ENCODE measurements at places on chromosomes 4 and X.

DNA sequence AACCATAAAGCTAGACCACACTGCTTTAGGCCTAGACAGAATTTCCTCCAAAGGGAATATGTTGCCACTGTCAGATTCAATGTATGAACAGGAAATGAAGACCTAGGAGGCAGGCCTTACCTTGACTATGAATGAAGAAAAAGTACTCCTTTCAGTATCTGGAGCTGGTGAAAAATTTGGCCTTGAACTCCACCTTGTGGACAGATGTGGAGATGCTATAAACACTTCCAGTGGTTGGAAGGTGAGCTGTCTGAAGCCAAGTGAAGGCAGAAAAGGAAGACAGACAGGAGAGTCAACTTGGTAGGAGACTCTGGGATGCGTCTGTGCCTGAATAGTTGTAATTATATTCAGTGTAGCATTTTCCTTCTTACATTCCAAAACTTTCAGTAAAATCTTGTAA lies 17.2 kb downstream of the SPIN3 start:
- DNase-seq = no peak

DNA sequence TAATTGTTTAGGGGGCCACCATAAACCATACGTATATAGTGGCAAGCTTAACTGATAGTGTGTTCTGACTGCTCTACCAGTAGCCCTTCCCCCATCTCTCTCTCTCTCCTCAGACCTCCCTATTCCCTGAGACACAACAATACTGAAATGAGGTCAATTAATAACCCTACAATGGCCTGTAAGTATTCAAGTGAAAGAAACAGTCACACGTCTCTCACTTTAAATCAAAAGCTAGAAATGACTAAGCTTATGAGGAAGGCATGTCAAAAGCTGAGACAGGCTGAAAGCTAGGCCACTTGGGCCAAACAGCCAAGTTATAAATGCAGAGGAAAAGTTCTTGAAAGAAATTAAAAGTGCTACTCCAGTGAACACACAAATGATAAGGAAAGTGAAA lies 78.0 kb downstream of the PRDM5 start:
- no peak for DNase-seq

GRCh38 chr4:47334652-47335051 lies 128.8 kb downstream of the COMMD8 start:
- DNase-seq = no peak

DNA sequence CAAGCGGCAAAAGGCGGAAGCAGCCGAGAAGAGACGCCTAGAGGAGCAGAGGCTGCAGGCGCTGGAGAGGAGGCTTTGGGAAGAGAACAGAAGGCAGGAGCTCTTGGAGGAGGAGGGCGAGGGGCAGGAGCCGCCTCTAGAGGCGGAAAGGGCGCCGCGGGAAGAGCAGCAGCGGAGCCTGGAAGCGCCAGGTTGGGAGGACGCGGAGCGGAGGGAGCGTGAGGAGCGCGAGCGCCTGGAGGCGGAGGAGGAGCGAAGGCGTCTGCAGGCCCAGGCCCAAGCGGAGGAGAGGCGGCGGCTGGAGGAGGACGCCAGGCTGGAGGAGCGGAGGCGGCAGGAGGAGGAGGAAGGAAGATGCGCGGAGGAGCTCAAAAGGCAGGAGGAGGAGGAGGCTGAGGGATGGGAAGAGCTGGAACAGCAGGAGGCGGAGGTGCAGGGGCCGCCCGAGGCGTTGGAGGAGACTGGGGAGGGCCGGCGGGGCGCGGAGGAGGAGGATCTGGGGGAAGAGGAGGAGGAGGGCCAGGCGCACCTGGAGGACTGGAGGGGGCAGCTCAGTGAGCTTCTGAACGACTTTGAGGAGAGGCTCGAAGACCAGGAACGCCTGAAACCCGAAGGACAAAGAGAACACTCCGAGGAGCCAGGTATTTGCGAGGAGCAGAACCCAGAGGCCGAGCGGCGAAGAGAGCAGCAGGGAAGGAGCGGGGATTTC lies 72.9 kb downstream of the AASDH start:
- DNase-seq = no peak

DNA sequence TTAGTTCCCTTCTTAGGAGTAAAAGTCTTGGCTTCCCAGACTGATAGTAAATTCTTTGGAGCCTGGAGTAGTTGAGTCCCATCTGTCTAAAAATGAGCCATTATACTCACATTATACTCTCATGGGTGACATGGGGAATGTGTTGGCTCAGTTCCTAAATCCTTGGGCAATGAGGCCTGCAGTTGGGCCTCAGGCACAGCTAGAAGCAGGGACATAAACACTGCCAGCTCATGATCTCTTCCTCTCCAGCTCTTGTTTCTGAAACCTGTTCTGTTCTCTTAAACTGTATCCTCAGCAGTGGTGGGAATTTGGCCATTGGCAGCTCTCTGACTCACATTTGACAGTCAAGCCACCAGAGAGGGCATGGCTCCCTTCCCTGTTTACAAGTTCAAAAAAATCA lies 212.5 kb downstream of the SPATA18 start:
- no peak for DNase-seq

- DNase-seq = no peak
Observed at GRCh38 chrX:27085346-27085745, 377.8 kb downstream of the PPP4R3C start.

GRCh38 chr4:26076000-26076587 lies 162.1 kb downstream of the SMIM20 start:
- DNase-seq = no peak

GRCh38 chr4:86481440-86481839 lies 112.7 kb upstream of the PTPN13 start:
- DNase-seq = no peak

- DNase-seq = no peak
Observed at GRCh38 chr4:97104666-97105065, 1038.6 kb downstream of the STPG2 start.

DNA sequence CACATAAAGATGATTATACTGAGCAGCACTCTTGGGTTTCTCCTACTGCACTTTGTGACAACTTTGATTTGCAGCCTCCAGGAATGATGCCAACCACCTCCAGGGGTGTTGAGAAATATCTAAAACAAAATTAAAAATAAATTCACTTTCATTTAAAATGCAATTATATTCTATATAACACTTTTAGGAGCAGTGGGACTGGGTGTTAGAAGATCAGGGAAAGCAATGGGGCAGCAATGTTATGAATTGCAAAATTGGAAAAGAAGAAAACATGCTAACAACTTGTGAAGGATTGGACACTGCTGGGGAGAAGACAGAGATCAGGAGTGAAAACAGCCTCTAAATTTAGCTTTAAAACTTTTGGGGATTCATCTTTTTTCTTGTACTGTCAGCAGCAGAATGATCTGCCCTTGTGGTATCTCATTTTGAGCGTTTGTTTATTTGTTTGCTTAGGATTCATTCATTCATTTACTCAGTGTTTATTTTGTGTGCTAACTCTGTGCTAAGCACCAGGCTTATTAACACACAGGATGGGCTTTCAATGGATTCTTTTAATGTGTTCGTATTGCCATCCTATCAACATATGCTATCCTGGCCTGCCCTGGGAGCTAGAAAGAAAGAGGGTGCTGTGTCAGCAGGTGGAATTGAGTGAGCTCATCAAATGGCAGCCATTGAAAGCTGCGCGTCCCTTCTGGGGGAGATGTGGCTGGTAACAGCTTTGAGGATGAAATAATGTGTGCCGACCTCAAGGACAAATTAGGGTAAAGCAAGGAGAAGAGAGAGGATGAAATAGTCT lies 96.5 kb downstream of the FRMPD4 start:
- no peak for DNase-seq

DNA sequence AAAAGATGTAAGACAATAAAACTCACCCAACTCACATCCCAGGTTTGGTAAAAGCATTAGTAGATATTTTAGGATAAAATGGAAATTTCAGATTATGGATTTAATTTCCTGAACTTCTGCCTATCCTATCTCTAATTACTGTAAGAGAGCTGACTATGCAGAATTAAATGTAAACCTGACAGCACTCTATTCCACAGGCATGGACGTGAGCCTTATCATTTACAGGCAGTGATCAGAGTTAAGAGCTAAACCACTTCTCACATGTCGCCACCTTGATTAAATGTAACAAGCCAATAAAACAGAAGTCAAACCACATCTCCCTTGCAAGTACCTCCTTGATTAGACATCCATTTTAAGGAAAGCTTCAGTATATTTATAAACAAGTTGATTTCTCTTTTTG lies 97.5 kb upstream of the CBR4 start:
- no peak for DNase-seq

Measured in cortex of kidney (tissue), 1 donor.